ENCODE measurements at places on chromosomes 1 and 21.

- no peak for DNase-seq
Measured at GRCh38 chr1:69569576-69570328, 2.0 kb downstream of the LRRC7 start.

DNA sequence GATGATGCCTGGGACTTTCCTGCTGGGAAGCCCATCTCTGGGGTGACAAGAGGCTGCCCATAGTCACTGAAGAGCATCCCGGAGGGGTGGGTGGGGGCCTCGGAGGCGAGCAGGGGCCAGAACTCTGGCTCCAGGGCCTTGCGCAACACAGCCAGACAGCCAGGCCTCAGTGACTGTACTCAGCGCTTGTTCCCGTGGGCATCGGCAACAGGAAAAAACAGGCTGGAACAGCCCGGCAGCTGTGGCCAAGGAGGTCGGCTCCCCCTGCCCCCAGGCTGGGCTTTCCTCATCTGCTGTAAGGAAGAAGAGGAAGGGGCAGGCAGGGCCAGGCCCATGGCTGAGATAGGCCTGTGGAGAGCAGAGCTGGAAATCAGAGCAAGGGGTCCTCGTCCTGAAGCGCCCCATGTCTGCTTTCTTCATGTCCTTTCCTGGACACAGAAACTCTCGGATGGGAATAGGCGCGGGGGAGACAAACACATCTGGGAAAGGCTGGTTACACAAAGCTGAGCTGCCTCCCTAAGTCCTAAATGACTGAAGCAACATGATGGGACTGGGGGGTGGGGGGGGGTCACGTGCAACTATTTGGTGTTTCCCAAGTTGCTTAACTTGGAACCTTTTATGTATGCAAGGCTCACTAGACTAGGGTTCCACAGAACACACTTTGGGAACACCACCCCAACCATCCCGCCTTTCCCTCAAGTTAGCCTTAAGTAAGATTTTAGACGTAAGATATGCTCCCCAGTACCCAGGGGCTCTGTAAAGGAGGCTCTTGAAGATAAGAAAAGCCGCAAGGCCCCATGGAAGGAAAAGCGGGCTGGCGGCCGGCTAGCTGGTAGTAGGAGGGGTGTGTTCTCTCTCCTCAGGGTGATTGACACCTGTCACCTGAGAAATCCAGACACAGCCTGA lies 30.7 kb downstream of the HSPG2 start:
- no peak for DNase-seq

DNA sequence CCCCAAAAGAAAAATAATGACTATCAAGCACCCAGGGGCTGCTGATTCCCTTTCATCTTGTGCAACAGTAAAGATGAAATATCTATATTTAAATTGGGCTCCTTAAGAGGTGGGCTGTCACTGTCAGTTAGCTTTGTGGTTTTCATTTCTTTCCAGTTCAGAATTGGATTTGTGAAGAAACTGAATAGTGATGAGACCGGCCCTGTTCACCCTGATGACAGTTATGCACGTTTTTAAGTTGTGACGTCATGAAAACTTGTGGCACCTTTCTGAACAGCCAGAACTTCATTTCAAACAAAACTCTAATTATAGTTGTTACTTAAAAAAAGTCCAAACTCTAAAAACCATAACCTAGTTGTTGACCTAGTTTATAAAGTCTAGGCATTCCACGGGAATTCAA lies 125.9 kb downstream of the RUNX1 start:
- DNase-seq: no peak

DNA sequence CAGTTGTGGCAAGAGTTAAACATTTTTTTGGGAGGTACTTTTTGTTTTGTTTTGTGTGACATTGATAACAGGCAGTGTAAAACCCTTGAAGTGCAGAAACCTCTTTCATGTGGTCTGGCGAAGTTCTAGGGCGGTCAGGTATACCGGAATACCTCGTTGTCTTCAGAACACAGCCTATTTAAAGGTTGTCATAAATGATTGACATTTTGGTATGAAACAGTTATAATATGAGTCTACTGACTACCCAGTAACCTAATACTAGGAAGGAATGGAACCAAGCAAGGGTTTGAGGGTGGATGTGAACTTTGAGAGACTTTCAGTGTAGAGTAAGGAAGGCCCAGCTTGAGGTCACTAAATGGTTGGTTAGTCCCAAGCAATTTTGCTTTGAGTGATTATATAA lies 40.5 kb downstream of the PATJ start:
- DNase-seq: peak; percentile 10

DNA sequence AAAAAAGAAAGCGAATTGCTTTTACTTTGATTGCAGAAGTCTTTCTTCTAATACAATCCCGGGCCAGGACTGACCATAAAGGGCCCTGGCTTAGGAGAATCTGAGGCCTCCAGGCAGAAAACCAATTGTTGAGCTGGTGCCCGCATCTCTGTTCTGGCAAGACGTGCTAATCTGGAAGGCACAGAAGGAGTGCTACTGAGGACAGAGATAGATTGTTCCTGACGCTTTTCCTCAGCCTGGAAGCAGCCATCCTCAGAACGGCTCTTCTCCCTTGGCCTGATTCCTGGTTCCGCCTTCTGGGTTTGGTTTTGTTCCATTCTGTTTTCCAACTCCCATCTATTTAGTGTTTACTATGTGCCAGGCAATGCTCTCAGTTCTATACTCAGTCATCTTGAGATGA lies 44.8 kb upstream of the SPOCD1 start:
- DNase-seq: no peak

GRCh38 chr1:248631354-248632008 lies 3.4 kb downstream of the OR2T11 start:
- no peak for DNase-seq

- DNase-seq: no peak
Measured at GRCh38 chr1:104987210-104987609, 1237.5 kb downstream of the AMY1C start.

Data from activated CD8-positive, alpha-beta memory T cell treated with anti-CD3 and anti-CD28 coated beads for 4 hours (primary cell).